ENCODE measurements at places on chromosomes 12 and 14.

DNA sequence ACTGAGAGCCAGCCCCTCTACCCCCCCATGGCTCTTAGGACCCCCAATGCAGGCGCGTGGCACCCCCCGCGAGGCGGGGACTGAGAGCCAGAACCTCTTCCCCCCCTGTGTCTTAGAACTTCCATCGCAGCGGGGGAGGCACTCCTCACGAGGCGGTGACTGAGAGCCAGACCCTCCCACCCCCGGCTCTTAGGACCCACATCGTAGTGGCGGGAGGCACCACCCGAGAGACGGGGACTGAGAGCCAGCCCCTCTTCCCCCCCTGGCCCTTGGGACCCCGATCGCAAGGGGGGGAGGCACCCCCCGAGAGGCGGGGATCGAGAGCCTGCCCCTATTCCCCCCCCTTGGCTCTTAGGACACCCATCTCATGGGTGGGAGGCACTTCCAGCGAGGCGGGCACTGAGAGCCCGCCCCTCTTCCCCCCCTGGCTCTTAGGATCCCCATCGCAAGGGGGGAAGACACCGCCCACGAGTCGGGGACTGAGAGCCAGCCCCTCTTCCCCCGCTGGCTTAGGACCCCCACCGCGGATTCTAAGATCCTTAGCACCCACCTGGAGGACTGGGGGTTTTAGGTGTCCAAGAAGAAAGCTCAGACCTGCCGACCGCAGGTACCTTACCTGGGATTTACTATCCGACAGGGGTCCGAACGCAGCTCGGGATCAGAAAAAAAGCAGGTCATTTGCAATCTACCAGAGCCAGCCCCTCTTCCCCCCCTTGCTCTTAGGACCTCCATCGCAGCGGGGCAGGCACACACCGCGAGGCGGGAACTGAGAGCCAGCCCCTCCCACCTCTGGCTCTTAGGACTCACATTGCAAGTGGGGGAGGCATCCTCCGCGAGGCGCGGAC, 44.9 kb downstream of the DDX11 start:
- DNase-seq, result peak; percentile 29

GRCh38 chr12:127745469-127746212, 521.3 kb upstream of the TMEM132C start:
- no peak for DNase-seq

GRCh38 chr14:61501714-61502458, 180.5 kb downstream of the PRKCH start:
- no peak for DNase-seq

DNA sequence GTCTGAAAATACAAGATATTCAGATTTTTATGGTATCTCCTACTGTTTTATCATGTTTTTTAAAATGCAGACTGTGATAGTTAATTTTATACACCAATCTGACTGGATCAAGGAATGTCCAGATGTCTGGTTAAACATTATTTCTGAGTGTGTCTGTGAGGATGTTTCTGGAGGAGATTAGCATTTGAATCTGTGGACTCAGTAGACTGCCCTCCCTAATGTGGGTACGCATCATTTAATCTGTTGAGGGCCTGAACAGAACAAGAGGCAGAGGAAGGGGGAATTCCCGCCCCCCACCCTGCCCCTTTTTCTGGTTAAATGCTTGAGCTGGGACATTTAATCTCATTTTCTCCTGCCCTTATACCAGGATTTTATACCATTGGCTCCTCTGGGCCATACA, 72.1 kb downstream of the AVPR1A start:
- DNase-seq, result no peak

GRCh38 chr12:123986374-123986965, 13.5 kb downstream of the ZNF664 start:
- DNase-seq, result no peak

GRCh38 chr14:92494512-92494911, 19.1 kb upstream of the RIN3 start:
- no peak for DNase-seq

DNA sequence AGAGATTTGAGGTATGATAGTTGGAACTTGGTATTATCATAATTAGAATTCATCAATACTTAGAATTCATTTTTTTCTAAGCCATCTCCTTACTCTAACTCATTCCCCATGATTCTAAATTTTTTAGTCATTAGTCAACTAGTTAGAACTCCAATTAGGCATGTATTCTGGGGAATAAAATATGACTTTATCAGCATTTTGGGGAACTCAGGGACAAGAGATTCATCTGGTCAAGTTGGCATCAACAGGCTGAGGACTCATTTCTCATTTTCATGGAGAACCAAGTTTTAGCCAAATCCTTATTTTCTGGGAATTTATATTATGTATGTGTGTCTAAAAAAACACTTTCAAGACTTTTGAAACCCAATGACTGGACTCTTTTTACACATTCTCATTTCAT, 29.2 kb downstream of the DIP2B start:
- no peak for DNase-seq

- DNase-seq, result peak; percentile 40
Observed at GRCh38 chr12:80187660-80188090, 88.3 kb downstream of the OTOGL start.

DNA sequence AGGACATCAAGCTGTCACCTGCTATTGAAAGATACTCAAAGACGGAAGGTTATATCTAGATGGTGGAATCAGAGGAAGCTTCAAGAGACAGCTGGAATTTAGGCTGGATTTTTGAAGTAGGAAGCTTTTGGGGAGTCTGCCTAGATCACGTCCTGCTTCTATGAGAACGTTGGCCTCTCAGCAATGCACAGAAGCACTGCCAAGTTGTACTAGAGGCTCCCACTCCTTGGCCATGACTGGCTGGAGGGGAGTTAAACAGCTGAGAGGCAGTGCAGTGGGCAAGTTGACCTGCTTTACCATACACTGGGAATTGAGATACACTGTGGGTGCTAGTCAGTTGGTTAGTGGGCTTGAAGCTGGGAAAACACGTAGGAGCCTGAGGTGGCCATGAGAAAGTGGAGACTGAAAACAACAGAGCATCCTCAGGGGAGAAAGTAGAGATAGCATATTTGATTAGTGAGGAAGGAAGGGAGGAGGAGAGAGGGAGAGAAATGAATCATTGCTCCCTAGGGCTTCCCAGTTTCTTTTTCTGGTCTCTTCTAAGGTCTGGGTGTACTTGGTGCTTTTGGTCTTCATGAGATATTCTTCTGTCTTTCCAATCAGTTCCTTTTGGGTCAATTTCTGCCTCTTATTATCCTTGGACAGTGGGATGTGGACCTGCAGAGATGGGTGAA, 110.8 kb downstream of the EMP1 start:
- no peak for DNase-seq

- DNase-seq, result no peak
Observed at GRCh38 chr12:27564612-27565213, 40.7 kb downstream of the PPFIBP1 start.

DNA sequence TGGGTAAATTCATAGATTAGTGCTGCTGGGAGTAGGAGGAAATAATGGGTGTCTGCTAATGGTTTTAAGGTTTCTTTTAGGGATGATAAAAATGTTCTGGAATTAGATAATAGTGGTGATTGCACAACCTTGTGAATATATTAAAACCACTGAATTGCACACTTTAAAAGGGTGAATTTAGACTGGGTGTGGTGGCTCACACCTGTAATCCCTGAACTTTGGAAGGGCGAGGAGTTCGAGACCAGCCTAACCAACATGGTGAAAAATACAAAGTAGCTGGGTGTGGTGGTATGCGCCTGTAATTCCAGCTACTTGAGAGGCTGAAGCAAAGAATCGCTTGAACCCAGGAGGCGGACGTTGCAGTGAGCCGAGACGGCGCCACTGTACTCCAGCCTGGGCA, 1.3 kb downstream of the RAD52 start:
- DNase-seq, result no peak

- DNase-seq, result no peak
Observed at GRCh38 chr12:119006746-119007145, 25.4 kb downstream of the SRRM4 start.

DNA sequence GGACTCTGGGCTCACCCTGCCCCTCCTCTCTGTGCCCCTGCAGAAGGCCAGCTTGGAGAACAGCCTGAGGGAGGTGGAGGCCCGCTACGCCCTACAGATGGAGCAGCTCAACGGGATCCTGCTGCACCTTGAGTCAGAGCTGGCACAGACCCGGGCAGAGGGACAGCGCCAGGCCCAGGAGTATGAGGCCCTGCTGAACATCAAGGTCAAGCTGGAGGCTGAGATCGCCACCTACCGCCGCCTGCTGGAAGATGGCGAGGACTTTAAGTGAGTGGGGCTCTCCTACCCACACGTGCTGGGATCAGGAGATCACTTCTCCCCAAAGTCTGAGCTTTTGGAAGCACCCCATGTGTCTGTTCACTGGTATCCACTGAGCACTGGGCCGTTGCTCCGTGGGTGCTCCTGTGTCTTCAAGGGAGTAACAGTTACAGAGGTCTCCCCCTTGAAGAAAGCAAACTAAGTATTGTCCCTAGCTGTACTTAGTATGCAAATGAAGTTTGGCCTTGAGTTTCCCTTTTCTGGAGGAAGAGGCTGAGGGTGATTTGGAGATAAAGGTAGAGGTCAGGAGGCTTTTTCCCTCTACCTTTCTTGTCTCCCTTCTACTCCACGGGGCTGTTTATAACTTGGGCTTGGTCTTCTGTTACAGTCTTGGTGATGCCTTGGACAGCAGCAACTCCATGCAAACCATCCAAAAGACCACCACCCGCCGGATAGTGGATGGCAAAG, 3.3 kb downstream of the KRT18 start:
- no peak for DNase-seq

DNA sequence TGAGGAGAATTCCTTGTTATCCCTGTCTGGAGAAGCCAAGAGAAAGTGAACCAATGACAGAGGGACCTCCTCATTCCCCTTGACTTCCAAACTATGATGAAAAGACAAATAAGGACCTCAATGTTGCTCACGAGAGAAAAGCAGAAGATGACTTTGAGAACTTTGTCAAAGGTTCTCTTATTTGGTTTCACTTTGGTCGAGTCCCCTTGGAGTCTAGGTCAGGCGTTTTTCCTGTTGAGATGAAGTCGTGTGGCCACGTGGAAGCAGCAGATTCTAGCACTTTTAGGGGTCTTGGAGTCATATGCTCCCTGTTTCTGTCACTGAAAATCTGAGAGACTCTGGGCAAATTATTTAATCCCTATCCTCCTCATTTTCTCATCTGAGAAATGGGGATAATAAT, 33.8 kb upstream of the COL2A1 start:
- no peak for DNase-seq

GRCh38 chr12:104182144-104182543, 33.4 kb upstream of the TXNRD1 start:
- DNase-seq, result no peak

GRCh38 chr12:68771223-68771925, 25.4 kb downstream of the SLC35E3 start:
- no peak for DNase-seq

GRCh38 chr14:29282169-29282568, 515.6 kb downstream of the FOXG1 start:
- no peak for DNase-seq

GRCh38 chr14:90087433-90087832, 25.6 kb downstream of the KCNK13 start:
- DNase-seq, result no peak

DNA sequence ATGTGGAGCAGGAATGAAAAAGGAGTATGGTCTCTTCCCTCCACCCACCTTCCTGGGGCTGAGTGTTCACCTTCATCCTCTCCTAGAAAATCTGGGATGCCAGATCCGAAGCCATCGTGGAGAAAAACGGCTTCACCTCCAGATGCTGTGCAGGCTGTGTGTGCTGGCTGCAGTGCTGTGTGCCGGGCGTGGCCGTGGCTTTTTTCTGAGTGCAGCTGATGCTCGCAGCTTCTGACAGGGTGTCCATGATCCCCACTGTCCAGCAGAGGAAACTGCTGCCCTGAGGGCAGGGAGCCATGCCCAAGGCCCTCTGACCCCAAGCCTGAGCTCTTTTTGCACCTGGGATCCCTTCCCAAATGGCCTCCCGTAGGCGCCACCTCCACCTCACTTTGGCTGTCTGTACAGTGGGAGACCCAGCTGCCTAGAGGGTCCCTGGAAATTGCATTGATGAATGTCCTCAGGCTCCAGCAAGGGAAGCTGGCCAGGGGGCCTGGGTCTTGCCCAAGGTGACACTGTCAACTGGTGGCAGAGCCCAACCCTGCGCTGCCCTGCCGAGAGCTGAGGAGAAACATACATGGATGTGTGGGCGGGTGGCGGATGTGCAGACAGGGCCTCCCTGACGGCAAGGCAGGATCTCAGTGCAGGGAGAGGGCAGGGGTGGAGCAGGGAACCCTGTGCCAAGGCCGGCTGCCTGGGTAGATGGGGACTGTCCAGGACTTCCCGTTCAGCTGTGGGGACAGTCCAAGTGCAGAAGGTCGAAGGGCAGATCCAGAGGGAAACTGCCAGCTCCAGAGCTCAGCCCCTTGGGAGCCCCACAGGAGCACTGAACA, 53.3 kb downstream of the BEGAIN start:
- DNase-seq, result no peak

- no peak for DNase-seq
Observed at GRCh38 chr12:54418441-54419087, 502 bp downstream of the ITGA5 start.

- DNase-seq, result no peak
Observed at GRCh38 chr14:103627073-103628025, 1.7 kb upstream of the KLC1 start.

DNA sequence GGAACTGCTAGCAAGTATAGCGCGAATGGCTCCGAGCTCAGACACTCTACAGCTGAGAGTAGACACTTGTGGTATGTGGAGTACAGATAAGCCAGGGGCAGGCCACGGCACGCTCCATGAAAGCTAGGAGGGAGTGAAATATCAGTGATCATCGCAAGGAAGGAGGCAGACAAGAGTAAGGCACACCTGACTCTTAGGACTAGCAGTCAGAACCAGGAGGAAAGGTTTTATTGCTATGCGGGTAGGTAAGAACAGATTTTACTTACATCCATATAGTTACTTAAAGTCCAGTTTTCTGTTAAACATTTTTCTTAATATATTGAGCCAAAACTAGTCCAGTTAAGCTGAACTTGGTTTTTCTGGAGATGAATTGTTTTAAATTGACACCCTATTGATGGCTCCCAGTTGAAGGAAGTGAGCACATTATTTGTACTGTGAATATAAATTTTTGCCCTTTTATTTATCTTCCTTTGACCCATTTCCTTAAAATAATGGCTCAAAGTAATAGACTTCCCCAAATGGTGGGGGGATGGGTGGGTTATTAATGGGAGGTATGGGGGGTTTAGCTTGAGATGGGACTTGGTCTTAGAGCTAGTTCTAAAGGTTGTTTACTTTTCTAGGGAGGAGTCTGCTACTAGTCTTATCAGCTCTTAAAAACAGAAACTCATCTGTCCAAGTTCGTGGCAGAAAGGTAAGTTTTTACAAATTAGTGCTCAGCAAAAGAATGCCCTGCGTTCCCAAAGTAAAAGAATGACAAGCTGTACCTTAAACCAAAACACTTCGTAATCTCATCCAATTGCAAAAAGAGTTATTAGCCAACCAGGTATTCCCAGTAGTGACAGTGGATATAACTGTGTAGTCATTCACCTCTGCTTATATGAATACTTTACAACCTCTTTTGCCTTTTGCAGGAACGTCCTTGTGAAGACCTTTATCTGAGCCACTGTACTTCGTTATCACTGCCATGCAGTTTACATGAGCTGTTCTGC, 5.8 kb downstream of the HNRNPA1 start:
- no peak for DNase-seq

DNA sequence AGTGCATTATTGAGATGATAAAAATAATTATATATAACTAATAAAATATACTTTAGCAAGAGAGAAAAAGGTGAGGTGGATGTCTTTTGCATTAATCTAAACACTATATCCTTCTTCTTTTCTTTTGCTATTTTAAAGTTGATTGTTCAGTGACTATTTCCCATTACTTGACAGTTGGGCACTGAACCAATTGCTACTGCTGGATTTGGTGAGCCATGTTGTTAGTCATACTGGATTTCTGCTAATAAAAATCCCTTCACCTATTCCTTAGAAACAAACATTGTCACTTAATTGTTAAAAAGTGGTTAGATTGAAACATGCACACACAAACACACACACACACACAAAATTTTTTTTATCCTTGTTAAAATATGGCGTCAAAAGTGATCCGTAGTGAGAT, 251.6 kb upstream of the ALG10 start:
- no peak for DNase-seq
